AG20443 (cell line): ENCODE measurements at places on chromosomes 7 and 10.

DNA sequence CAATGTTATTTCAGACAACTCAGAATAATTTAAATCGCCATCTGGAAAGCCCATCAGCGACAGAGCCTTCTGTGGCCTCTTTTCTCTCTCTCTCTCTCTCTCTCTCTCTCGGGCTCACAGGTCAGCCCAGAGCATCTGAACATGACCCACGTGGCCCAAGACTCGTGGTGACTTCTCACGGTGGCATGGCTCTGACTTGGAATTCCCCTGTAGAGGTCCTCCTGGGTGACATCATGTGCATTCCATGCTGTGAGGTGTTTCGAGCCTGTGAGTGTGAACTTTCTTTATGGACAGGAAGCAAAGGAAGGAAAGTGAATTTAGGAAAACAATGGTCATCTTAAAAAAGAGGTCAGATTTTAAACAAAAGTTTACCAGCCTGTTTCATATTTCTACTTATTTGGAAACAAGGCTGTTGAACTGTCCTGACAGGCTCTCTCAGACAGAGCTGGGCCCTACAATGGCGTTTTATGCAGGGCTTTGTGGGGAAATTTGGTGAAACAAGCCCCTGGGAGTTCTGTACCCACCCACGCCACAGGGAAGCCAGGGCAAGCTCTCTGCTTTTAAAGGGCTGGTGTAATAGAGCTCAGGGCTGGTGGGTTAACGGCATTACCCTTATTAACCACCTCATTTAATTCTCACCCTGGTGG lies 359.7 kb upstream of the ZNF32 start:
- no peak for DNase-seq

- peak; percentile 70 for DNase-seq
Observed at GRCh38 chr10:21926949-21927348, 76.6 kb downstream of the DNAJC1 start.

DNA sequence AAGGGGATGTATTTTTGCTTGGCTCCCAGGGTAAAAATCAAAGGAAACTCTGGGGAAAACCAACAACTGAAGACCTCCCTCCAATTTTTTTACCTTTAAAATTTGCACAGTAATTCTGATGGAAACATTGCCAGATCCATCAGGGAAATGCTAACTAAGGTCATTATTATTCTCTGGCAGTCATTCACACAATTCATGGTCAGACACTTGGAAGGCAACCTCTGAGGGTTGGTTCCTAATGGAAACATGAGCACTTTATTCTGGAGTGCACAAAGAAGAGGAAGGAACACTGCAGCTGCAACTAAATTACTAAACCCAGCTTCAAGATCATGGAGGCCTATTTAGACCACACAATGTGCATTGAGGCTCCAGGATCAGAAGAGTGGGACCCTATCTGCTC lies 34.2 kb downstream of the SRI start:
- DNase-seq, result no peak

DNA sequence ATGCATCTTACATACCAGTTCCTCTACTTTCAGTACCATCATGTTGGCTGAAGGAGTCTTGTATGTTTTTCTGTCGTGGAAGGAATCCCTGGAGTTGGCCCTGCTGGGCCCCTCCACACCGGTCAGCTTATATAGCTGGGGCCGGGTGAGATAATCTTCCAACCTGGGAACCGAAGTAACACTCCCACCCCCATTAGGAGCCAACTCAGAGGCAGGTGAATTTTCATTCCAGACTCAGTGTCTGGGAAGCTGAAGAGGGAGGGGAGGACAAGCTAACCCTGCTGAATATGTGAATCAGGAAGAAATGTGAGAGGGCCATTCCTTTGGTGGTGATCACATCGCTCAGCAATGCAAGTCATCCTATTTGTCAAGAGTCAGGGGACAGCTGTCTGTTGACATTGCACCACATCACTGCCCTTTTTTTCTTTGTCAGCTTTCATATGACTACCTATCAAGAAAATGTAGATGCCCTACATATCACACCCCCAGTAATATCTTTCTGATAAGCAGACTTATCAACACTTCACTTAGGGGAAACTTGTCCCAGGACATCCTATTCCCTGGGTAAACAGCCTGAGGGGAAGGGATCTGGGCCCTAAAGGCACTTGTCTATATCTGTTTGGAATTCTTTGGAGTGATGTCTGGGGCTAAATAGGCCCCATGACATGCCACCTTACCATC lies at the start of gene ANKRD1:
Gene ANKRD1, minus strand, starts transcription at position 102 of the 681 bp plus-strand sequence. Its CDS starts 60 bp downstream, at position 42.
- DNase-seq, result peak; percentile 80

- DNase-seq, result no peak
Observed at GRCh38 chr10:76433161-76434005, 1002.0 kb downstream of the LRMDA start.

- DNase-seq, result no peak
Observed at GRCh38 chr7:81195033-81195432, 276.2 kb upstream of the SEMA3C start.
